AG08395 (cell line): ENCODE measurements at places on chromosomes 16 and 17.

GRCh38 chr17:66934040-66934439 lies 30.5 kb upstream of the CACNG4 start:
- DNase-seq = no peak

DNA sequence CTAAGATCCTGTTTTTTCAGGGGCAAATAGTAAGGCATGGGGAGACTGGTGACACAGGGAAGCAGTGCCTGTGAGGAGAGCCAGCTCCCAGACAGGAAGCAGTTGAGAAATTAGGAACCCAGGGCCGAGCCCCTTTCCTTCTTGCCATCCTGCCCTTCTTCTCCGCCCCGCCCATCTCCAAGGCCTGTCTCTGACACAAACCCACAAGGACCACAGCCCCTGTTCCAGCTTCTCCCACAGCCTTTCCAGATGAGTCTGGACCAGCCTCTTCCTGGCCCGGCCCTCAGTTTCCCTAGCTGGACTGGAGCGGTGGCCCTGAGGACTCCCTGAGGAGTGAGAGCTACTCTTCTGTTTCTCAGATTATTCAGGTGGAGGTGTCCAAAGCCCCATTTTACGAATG lies 9.9 kb downstream of the CCDC102A start:
- no peak for DNase-seq

DNA sequence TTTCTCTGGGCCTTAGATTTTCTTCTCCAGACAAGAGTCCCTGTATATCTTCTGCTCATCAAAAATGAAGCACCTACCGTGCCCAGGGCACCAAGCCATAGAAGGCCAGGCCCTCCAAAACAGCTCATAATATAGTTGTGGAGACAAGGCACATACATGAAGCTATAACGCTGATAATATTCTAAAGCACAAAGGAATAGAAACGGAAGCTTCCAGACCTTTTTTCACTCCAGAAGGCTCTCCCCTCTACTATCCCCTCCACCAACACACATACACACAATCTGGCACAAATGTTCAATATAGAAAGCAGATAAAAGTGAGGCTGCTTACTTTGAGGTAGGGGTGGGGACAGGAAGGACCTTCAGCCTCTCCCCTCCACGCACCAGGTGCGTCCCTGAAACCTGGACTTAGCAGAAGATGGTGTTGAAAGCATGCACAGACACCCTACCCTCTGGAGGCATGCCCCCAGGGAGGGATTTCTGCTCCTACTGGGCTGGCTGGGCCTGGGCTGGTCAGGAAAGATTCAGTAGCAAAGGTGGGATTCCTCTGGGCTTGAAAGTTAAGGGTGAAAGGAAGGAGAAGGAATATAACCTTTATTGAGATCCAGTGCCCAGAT lies 14.1 kb upstream of the SUPT4H1 start:
- no peak for DNase-seq

GRCh38 chr17:72128039-72128438 lies 7.2 kb downstream of the SOX9 start:
- no peak for DNase-seq

DNA sequence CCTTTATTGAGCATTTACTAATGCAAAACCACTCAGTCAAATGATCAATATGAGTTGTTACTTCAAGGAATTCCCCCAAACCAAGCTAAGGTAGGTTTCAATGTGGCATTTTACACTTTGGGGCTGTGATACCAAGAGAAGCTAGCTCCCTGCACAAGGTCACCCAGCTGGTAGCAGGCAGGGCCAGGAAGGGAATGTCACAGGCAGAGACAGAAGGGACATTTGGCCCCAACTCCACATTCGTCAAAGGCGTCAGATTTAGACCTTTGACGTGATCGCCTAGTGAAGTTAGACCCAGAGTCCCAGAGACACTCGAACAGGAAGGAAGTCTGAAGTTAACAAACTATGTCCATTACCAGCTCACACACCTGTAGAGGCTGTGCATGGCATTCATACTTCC lies 5.5 kb upstream of the SMG1 start:
- no peak for DNase-seq

DNA sequence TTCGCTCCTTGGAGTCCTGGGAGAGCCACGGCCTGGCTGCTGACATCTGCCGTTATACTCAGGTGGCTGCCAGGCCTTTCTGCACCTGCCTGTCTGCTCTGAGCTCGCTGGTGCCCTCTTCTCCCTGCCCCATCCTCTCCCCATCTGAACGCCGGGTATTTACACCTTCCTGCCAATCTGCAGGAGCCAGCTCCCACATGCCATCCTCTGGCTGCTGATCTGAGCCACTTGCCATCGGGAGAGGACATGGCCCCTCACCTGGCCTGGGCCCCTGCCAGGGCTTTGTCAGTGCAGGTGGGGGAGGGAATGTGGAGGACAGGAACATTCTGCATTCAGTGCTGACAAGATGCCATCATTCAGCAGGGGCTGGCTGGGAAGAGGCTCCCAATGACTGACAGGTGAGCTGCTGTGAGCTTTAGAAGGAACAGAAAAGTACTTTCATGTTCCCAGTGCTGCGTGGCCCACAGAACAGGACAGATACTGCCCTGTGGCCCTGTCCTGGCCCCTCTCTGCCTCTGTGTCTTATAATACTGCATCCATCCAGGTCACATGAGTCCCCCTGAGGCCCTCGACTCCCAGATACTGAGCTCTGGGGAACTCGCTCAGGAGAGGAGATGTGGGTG lies 96.3 kb upstream of the ZNF469 start:
- no peak for DNase-seq

DNA sequence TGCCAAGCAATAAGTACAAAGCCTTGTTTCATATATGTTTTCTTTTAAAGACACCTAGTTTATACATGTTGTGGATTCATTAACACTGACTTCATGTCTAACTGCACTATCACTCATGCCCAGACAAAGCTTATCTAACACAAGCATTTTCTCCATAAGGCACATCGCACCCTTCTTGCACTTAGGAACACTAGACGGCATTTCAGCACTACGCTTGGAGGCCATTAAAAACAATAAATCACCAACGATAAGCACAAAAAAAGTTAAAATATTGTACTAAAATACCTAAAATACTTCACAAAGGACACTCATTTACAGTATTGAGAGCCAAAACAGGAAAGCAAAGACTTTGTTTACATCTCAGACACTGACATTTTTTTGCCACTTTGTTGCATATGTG lies 39.0 kb upstream of the TEKT3 start:
- no peak for DNase-seq

DNA sequence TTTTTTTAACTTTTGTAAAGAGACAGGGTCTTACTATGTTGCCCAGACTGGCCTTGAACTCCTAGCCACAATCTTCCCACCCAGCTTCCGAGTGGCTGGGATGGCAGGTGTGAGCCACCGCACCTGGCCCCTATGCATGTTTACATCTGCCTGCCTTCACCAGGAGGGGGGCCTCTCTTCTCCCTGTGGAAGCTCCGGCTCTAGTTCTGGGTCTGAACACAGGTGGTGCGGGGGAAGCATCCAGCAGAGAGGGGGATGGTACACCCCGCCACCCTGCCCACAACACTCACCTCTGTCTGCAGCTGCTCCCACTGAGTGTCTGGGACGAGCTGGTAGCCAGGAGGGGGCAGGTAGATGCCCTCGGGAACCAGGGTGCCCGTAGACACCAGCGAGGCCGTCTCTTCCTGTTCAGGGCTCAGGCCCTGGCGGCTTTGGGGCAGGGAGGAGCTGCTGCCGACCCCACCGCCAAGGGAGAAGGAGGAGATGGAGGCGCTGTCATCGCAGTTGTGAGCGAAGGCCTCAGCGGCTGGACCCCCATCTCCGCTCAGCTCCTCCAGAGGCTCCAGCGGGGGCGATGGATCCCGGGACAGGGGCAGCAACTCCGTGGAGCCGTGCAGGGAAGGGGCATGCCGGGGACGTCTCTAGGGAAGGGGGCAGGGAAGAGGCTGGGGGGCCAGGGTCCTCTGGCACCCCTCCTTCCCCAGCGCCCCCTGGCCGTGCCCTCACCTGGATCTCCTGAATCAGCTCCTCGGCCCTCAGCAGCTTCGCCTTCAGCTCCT lies 10.9 kb downstream of the RABEP2 start:
- DNase-seq = no peak

- no peak for DNase-seq
Observed at GRCh38 chr17:81394377-81394920, 808 bp upstream of the BAHCC1 start.

DNA sequence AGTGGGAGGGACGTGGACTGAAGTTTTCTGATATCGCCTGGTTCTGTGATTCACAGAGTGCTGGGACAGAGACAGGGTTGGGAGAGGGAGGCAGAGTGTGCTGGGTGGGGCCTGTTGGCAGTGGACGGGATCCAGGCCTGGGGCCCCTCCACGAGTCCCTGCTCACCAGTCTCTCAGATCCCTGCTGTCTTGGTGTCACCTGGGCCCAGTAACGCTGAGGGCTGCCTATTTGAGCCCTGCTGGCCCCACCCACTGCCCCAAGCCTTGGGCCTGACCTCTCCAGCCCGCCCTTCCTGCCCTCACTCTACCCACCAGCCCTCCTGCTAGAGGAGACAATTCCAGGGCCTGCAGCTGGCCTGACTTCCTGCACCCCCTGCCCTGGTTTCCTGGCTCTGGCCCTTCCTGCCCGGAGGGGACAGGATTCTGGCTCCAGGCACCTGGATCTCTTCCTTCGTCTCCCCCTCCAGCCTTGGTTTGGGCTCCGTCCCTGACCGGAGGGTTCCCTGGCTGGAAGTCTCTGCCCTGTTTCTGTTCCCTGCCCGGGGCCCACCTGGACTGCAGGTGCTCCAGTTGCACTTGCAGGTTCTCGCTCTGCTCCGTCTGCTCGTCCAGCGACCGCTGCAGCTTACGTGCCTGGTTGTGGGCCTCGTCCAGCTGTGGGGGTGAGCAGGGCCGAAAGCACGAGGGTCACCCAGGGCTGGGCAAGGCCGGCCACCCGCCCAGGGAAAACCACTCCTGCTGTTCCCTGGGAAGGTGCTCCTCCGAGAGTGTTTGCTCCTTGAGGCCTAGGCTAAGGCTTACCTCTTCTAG lies 21.4 kb downstream of the CCDC102A start:
- DNase-seq = no peak

DNA sequence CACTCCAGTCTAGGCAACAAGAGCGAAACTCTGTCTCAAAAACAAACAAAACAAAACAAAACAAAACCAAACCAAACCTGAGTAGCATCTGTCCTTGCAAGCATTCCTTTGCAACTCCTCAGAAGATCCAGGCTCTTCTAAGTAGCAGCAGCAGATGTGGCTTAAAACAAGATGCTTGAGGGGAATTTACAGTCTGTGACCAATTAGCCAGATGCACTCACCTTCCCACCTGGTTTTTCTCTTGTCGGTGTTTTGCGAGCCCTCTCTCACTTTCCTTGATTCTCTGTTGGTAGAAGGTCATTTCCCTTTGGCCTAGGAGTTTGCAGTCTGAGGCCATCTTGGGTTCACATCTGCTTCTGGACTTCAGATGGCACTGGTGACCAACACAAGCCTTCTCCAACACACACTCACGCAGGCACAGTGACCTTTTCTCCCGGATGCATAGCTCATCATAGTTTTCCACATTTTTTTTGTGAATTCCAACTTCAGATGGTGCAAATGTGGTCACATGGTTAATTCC lies 276.8 kb downstream of the STX8 start:
- no peak for DNase-seq

GRCh38 chr17:70314096-70314495 lies 144.8 kb downstream of the KCNJ2 start:
- DNase-seq = peak; percentile 36

GRCh38 chr17:8387914-8388651 lies 5.1 kb upstream of the RPL26 start:
- no peak for DNase-seq

GRCh38 chr17:72134608-72135394 lies 14.0 kb downstream of the SOX9 start:
- DNase-seq = no peak

- no peak for DNase-seq
Observed at GRCh38 chr17:64554028-64554637, 47.4 kb downstream of the CEP95 start.

DNA sequence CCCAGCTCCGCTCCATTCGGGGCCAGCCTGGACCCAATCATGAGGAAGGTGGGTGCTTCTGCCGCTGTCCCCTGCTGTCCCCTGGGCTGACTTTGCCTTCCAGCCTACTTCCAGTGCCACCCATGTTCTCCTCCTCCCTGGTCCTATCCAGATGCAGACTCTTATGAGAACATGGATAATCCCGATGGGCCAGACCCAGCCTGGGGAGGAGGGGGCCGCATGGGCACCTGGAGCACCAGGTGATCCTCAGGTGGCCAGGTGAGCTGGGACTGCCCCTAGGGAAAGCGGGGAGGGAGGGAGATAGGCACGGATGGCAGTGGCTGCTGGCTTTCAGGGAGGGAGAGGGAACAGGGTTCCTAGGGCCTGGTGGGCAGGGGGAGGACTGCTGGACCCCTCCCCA lies 7.0 kb downstream of the CD19 start:
- DNase-seq = no peak

GRCh38 chr16:10265770-10266615 lies 83.8 kb upstream of the GRIN2A start:
- DNase-seq = no peak

DNA sequence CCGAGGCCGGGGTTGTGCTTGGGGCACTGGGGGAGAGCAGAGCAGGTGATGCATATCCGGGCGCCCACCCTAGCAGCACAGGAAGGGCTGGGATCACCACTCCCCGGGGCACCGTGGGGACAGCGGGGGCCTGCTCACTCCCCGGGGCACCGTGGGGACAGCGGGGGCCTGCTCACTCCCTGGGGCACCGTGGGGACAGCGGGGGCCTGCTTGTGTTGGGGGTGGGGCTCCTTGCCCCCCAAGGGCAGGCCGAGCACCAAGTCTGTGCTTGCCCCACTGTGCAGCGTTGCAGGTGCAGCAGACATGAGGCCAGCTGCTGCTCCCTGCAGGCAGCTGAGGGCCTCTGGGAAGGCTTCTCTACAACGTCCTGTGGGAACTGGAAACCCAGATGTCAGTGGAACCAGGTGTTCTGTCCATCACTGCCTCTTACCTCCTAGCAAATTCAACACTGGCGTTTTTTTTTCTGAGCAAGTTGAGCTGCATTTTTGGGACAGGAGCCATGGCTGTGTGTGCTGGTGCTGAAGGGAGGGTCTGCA lies 25.0 kb upstream of the ZNF750 start:
- DNase-seq = no peak

- DNase-seq = no peak
Observed at GRCh38 chr16:30383521-30383920, 1.2 kb upstream of the SEPTIN1 start.

GRCh38 chr17:15348021-15348420 lies 6.6 kb upstream of the TEKT3 start:
- peak; percentile 59 for DNase-seq
